SK-N-MC (cell line): ENCODE measurements at places on chromosomes 7 and 10.

DNA sequence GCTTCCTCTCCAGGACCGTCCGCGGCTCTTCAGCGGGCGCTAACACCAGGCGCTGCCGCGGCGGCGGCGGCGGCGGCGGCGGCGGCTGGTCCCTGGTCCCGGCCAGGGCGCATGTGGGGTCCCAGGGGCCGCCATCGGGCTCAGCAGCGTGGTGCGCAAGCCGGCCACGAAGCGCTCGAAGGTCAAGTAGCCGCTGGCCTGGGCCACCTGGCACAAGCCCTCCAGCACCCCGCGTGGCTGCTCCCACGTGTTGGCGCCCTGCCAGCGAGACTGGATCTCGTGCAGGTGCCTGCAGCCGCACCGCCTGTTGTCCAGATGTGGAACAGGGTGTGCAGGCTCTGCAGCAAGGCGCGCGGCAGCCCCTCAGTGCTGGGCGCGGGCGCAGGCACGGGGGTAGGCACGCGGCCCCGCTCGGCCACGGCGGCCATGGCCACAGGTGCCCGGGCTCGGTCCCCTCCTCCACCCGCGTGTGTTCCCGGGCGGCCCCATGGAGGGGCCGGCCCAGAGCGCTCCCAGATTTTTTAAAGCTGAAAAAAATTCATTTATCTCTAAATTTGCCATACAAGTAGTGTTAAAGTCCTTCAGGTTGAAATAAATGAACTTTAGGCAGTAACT lies 884.2 kb upstream of the ZNF722 start:
- no peak for DNase-seq

GRCh38 chr10:43202657-43203447 lies 64.0 kb downstream of the RASGEF1A start:
- DNase-seq, result no peak

- peak; percentile 20 for DNase-seq
These were observed 595.2 kb downstream of the AUTS2 start for GRCh38 chr7:70193514-70193913.

DNA sequence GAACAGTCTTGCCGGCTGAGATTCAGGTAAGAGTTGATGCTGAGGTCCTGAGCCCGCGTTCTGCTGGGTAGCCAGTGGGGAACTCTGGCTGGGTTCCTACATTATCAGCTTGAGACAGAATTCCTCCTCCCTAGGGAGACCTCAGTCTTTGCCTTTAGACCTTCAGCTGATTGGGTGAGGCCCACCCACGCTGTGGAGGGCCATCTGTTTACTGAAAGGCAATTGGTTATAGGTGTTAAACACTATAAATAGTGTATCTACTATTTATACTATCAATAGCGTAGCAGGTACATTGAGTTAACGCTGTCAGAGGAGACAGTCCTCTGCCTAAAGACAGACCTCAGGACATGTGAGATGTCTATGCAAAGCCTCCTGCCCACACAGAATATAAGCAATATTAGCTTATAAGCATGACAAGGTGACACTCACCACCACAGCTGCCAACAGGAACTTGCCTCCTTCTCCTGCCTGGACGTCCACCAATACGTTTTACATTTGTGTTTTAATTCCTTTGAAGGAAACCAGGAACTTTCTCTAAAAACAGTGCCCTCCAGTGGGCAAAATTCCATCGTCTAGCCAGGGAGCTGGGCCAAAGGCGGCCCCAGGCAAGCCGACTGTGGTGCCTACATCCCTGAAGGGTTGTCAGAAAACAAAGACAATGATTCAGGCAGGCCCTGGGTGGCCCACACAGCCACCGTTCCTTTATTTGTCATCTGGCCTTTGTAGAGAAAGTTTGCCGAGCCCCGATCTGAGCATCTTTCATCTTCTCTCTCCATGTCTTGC lies 58.8 kb downstream of the INSIG1 start:
- no peak for DNase-seq

GRCh38 chr7:133794479-133794878 lies 332.7 kb upstream of the LRGUK start:
- no peak for DNase-seq

- DNase-seq, result no peak
These were observed 23.2 kb upstream of the ZNF32 start for GRCh38 chr10:43671659-43672531.
